ENCODE measurements at places on chromosomes 6 and 20.

DNA sequence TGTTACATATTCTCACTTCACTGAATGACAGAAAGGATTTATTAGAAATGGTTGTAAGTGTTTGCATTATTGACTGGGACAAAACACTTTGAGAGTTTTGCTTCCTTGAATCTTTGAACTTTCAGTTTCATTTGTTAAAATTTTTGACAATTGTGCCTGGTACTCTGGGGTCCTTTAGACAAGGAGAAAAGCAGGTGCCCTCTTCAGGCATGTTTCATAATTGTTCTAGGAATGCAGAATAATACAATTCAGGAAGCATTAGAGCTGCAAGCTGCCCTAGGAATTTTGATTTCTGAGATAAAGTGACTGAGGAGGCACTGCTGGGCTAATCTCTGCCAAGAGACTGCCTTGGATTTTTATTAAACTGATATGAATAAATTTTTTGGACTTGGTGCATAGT is 49.7 kb downstream of the TOP1 start:
- no peak for DNase-seq

GRCh38 chr6:81169166-81169565 is 583.3 kb downstream of the TENT5A start:
- DNase-seq = no peak

GRCh38 chr20:35899064-35899463 is 55.2 kb downstream of the SCAND1 start:
- DNase-seq = no peak

- no peak for DNase-seq
Measured at GRCh38 chr20:35547329-35547728, 5.5 kb downstream of the ERGIC3 start.

Measured in CMK (cell line).